Upper lobe of right lung (tissue), 1 donor: ENCODE measurements at places on chromosomes 11 and 22. TPM values are rescaled to one million over a fixed set of nuclear protein-coding genes. Genes with fewer than 3 reads are reported as not detected.

UNC93B1 gene
- total RNA-seq = 79.5 TPM

BIK gene
- 0.87 TPM for total RNA-seq

ZNF215 gene
- total RNA-seq = 2.4 TPM

LRRC55 gene
- not detected for total RNA-seq

- no peak for DNase-seq
Measured at GRCh38 chr11:11843211-11843621, 1.4 kb downstream of the USP47 start.

DNA sequence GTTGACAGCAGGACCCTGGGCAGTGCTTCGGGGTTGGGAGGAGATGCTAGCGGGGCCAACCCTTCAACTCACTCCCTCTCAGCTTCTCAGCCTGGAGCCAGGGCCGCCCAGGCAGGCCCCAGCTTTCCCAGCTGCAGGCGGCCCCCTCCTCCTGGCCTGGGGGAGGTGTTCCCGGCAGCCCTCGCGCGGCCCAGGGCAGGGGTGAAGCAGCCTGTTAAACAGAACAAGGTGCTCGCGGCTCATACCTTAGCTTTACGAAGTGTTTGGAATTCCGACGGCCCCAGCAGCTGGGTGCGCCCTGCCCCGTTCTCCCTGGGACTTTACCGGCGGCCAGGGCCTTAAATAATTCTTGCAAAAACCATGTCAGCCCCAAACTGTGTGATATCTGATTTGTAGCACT is 17.2 kb downstream of the MRPL23 start:
- DNase-seq = no peak

- no peak for DNase-seq
Measured at GRCh38 chr11:119681361-119681910, 47.6 kb downstream of the NECTIN1 start.

DNA sequence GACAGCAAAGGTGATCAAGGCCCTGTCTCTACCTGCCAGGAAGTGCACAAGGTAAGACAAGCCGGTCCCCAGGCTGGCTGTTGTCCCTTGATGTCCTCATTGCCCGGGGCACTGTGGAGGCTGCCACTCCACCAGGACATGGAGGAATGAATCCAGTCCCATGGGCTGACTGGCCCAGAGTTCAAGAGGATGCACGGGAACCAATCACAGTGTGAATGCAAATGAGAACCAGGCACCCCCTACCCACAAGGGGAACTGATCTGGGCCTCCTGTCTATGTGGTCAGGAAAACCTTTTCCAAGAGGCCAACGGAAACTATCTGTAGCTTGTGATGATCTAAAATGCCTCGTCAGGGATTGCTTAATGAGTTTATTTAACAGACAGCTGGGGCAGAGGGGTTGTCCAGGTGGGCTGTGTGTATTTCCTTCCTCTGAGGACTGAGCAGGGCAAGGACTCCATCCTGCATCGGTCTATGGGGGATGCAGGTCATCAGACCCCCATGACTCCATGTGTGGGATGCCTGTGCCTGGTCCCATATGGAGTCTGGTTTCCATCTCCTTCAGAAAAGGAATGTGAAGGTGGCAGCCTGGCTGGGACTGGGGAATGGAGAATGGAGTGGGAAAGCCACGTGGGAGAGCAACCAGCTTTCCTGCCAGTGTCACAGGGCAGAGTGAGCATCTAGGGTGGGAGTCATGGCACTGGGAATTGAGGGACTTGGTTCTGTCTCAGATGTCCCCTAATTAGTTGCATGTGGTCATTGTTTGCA is 60.5 kb downstream of the CD82 start:
- peak; percentile 55 for DNase-seq

- DNase-seq = peak; percentile 71
Measured at GRCh38 chr11:119699227-119699626, 29.8 kb downstream of the NECTIN1 start.

GRCh38 chr11:34250211-34250610 is 107.6 kb downstream of the ABTB2 start:
- no peak for DNase-seq

GRCh38 chr11:111635706-111636045 is 33.4 kb downstream of the SIK2 start:
- no peak for DNase-seq

DNA sequence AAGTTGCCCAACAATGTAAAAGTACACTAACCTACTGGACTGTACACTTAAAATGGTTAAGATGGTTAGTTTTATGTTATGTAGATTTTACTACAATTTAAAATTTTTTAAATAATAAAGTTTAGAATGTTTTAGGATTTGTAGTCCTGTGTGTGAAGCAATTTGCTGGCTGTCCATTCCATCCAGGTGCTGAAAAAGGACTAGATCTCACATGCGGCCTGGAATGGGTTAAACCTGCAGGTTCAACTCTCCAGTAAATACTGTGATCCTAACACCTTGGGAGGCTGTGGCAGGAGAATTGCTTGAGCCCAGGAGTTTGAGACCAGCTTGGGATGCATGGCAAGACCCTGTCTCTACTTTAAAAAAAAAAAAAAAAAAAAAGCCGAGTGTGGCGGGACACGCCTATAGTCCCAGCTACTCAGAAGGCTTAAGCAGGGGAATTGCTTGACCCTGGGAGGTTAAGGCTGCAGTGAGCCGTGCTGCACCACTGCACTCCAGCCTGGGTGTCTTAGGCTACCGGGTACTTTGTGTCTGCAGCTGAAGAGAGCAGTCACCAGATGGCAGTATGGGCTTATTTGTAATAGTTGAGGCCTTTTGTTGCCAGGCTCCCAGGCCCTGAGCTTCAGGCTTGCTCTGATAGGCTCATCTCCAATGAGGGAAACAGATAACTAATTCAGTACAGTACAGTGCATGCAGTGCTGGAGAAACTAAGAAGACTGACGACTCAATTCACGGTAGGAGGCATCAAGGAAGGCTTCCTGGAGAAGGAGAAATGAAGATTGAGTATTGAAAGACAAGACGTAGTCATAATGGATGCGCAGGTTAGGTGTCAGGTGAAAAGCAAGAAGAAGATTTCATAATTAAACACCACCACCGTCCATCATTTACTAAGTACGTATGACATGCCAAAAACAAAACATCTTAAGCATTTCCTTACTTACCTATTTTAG is 64.7 kb upstream of the ASPHD2 start:
- no peak for DNase-seq

DNA sequence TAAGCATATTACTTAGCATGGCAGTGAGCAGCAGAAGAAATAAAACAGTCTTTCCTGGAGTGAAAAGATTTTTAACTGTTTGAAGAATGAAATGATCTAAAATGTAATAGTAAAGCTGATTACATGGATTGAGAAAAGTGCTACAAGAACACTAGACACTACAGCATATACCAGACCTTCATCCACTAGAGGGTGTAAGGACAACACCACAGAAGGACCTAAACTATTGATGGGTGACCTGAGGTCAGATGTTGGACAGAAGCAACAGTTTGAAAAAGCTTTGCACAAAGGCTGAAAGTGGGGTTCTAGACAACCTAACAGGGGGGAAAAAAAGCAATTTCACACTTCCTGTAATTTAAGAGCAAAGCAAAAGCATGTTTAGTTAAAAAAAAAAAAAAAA is 97.7 kb downstream of the RBFOX2 start:
- DNase-seq = no peak

- no peak for DNase-seq
Measured at GRCh38 chr11:6824136-6824823, 21.2 kb upstream of the OR10A5 start.

DNA sequence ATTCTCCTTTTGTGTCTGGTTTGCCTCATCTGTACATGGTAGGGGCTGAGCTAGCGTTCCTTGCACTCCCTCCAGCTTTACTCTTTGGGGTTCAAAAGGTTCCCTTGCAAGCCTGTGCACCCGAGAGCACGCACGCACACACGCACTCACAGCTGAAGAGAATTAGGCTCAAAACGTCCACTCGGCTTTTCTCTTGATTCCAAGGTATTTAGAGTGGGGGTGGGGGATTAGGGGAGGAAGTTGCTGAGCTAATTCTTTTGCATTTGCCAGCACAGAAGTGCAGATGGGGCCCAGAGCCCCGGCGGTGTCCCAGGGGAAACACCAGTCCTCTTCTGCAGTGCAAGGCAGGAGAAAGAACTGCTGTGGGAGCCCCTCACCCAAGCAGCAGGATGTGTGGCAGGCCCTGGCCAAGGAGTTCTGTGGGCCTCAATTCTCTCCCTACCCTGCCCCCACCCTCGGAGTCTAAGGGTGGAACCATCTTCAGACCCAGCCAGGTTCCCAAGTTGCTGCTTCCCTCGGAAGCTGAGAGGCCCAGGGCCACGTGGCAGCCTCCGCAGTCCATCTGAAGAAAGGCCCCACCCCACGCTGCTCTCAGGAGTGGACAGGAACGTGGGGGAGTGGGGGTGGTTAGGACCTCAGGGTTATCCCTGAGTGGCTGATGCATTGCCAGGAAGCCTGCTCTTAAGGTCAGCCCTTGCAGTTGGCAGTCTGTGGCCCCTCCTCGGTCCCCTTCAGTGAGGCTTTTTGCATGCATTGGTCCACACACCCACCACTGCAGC is 3.8 kb upstream of the KCNQ1OT1 start:
- DNase-seq = no peak

DNA sequence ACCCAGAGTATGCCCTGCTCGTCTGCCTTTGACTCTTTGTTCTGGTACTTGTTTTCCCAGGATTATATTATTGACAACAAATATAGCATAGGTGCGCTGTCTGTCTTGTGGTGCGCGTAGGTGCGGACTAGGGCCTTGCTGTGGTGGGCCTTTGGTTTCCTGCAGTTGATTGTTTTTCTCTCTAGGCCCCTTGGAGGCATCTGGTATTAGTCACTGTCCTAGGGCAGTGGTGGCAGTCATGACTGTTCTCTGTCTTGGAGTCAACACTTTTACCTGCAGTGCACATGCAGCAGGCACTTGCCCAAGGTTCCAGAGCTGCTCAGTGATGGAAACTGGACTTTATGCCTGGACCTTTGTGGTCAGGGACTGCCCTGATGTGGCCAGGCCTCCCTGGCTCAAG is 18.6 kb downstream of the PPP6R2 start:
- no peak for DNase-seq
